ENCODE measurements at places on chromosomes 3 and 15.

DNA sequence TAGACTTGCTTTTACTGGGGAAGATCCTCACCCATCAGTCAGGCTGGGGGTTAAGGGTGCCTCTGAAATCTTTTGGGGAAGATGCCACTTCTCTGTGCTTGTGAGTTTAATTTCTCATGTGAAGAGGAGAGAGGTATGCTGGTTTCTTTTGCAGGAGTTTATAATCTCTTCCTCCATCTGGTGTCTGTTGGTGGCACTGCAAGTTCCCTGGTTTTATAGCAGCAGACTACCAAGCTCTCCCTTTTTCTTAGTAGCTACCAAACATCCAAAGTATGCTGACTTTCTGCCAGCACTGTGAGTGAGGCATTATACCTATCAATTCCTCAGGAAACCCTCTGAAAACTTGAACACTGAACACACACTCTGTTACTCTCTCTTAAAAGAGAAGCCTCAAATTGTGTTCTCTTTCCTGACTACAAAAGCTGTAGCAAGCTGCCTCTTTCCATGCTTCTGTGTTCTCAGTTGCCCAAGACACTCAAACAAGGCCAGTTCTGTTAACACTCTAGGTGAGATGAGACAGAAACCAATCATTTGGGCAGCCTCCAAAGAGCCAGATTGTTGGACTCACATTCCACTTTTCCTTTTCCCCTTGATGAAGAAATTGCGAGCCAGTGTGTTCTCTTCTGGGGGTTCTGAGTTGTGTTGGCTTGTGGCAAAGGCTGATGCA is 299.5 kb downstream of the GAP43 start:
- DNase-seq: no peak

GRCh38 chr3:166013073-166013679 is 176.0 kb upstream of the BCHE start:
- peak; percentile 32 for DNase-seq

DNA sequence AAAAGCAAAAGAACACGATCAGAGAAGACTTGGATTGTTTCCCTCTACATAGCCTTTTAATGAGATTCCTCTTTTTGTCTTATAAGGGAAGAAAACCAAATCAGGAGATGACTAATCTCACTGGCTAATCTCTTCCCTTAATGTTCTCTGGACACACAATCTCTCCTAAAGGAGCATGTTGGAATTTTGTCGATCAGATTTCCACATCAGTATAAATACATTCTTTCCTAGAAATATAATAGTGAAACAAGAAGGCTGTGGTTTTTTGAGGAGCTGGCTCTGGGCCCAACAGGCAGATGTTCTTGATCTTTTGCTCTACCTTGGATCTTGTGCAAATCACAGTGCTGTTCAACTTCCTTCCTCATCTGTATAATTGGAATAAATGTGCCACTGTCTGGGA is 94.0 kb downstream of the GTPBP8 start:
- peak; percentile 77 for DNase-seq

DNA sequence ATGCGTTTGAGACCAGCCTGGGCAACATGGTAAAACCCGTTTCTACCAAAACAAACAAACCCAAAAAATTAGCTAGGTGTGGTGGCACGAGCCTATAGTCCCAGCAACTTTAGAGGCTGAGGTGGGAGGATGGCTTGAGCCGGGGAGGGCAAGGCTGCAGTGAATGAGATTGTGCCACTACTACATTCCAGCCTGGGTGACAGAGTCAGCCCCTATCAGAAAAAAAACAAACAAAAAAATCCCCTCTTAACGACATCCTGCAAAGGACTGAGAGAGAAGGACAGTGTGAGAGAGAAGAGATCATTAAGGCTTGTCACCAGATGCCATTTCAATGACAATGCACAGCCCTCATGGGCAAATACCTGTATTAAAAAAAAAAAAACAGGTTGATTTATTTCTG is 266.7 kb upstream of the ATP10A start:
- DNase-seq: no peak
